Caco-2 (cell line): ENCODE measurements at places on chromosomes 1 and 21. TPM values are rescaled to one million over a fixed set of nuclear protein-coding genes. Genes with fewer than 3 reads are reported as not detected.

GRCh38 chr1:18580691-18581419 lies 49.8 kb upstream of the PAX7 start:
- DNase-seq: no peak

DNA sequence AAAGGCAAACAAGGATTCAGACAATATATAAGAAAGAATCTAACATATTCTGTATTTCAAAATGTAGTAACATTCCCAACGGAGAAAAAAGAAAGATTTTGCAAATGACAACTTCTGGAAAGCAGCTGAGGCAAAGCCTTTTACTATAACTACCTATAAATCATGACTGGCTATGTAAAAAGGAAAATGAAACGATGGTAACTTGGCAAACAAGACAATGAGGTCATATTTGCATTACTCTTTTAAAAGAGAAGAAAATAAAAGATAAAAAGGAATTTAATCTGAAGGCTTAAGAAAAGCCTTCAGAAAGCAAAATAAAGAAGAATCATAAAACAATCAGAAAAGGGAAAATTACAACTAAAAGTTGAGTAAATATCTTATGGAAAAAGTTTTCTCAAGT lies 25.1 kb upstream of the ASPM start:
- DNase-seq: no peak

GRCh38 chr21:36646645-36647044 lies 52.3 kb upstream of the SIM2 start:
- no peak for DNase-seq

DNA sequence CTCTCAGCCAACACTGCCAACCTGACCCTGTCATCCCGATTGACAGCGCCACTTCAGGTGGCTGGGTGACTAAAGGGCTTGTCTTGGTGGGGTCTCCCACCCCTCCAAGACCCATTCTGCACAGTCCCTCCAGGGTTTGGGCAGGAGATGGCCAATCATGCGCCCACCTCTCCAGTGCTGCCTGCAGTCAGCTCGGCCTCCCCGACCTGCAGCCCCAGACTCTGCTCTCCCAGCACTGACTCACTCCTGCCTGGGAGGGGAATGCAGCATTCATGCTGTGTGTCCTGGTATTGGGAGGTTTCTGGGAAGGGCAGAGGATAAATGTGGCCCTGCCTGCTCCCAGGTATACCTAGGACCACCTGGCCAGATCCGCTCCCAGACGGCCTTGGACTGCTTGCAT lies 9.7 kb downstream of the TMEM81 start:
- DNase-seq: no peak

DNA sequence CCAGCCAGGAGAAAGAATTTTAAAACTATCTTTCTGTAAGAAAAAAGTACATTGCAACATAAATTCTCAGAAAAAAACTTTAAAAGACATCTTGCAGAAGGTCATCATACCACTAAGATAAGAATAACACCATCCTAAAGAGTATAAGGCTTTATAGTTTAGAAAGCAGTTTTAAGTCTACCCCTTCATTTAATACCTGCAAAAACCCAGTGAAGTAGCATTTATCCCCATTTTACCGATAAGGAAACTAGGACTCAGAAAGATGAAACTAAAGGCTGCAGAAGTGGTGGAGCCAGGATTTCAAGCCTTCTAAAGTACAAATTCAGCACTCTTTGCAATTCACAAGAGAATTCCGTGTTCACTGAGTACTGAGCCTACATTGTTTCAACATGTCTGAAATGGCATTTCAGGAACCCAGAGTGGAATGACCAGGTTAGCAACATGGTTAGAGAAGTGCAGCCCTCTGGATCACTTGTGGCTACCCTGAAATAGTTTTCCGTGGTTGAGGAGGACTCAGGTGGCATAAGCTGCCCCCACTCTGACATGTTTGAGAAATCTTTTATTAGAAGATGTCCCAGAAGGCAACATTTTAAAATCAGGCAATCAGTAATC lies 6.7 kb downstream of the MYCL start:
- no peak for DNase-seq

DNA sequence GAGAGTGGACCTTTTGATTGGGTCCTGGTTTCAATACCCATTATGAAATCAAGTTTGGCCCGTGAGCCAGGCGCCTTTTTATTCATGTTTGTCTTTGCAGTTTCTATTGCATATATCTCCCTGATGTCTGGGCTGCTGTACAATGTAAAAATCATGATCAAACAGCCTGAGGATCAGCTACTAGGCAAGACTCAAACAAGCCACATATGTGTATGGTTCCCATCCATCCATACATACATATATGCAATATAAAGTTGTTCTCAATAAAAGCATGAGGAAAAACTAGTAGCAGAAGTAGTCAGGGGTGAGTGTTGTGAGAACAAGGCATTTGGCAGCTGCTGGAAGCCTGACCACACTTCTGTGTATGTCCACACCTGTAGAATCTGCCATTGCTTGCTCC lies 562.4 kb upstream of the USP24 start:
- DNase-seq: no peak

CCDC181 gene
- 0.23 and 0.42 TPM in 2 replicates for total RNA-seq
